ENCODE measurements at places on chromosomes 3 and 15. TPM values are rescaled to one million over a fixed set of nuclear protein-coding genes. Genes with fewer than 3 reads are reported as not detected.

LIPC gene
- total RNA-seq: not detected

TMCO5A gene
- not detected for total RNA-seq

RETNLB gene
- total RNA-seq: not detected

KNL1 gene
- 18.5 TPM for total RNA-seq

CATSPER2 gene
- total RNA-seq: 1.6 TPM

SLC15A2 gene
- total RNA-seq: under 0.01 TPM

GUCA1C gene
- not detected for total RNA-seq

ACP3 gene
- total RNA-seq: not detected

COL8A1 gene
- 69.2 TPM for total RNA-seq

SHF gene
- total RNA-seq: 0.61 TPM

SLC33A1 gene
- total RNA-seq: 28.9 TPM

ABHD17C gene
- 4.2 TPM for total RNA-seq

NR1I2 gene
- 0.15 TPM for total RNA-seq

LCTL gene
- total RNA-seq: not detected

KLHL6 gene
- total RNA-seq: 18.2 TPM

SLC28A2 gene
- total RNA-seq: not detected

P2RY13 gene
- not detected for total RNA-seq

CACNA2D2 gene
- not detected for total RNA-seq

CTSH gene
- 2.3 TPM for total RNA-seq

LNP1 gene
- total RNA-seq: 3.2 TPM

CTXN2 gene
- not detected for total RNA-seq

All from epithelial cell of umbilical artery (primary cell).